ENCODE measurements at places on chromosomes 12 and 14. TPM values are rescaled to one million over a fixed set of nuclear protein-coding genes. Genes with fewer than 3 reads are reported as not detected.
A peak's percentile ranks its signal among the peaks of the same experiment; 100 is the strongest.

CD27 gene
- polyA plus RNA-seq: 1.5 TPM

B4GALNT3 gene
- 13.8 TPM for polyA plus RNA-seq

TSFM gene
- 30.0 TPM for polyA plus RNA-seq

DNA sequence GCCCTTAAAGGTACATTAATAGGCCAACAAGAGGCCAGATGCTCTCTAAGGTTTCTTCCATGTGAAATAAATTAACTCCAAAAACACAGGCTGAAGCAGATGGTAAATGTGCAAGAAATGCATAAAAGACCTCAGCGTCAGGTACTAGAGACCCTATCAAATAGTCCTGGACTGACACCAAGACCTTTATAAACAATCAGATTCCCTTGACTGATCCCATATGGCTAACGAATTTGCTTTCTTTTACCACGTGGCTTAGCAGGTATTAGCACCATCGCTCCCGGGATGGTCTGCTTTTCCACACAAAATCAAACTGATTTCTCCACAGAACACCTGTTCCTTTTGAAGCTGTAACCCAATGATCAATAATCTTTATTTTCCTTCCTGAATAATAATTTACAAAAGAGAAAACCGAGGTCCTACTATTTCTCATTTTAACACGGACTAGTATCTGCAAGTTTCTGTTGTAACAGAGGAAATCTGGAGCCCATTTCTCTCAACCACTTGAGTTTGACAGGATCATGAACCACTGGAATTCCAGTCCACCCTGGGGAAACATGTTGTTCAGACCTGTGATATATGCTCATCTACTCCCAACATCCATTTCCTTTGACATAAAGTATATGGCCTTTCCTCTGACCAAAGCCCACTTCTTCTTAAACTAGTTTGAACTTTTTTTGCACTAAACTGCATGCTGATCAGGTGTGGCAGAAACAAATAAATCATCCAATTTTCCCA is 48.2 kb upstream of the DAAM1 start:
- no peak for DNase-seq

- peak; percentile 25 for DNase-seq
These were observed 69.6 kb downstream of the MOK start for GRCh38 chr14:102235275-102235897.

- DNase-seq: no peak
These were observed 22.8 kb downstream of the TMEM63C start for GRCh38 chr14:77204459-77204771.

DNA sequence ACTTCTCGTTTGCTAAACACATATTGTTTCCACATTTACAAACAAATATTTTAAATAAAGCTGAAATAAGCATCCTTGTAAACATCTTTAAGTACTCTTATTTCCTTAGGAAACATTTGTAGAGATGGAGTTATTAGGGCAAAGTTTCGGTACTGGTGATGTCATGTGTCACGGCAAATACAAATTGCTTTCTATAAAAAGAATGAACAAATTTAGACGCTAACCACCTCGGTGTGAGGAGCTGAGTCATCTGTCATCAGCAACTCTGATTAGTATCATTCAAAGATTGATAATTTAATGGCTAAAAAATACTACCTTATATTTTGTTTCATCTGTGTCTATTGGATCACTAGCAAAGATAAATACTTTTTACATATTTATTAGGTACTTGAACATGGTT is 982.0 kb downstream of the VRK1 start:
- DNase-seq: no peak

DNA sequence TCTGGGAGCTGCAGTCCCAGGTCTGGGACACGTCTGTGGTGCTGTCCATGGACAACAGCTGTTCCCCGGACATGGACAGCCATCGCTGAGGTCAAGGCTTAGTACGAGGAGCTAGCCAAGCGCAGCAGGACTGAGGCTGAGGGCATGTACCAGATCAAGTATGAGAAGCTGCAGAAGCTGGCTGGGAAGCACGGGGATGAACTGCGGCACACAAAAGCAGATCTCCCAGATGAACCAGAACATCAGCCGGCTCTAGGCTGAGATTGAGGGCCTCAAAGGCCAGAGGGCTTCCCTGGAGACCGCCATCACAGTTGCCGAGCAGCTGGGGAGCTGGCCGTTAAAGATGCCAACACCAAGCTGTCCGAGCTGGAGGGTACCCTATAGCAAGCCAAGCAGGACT is 375.3 kb downstream of the SEC23A start:
- DNase-seq: no peak

All from forelimb muscle (tissue), 1 donor.